ENCODE measurements at places on chromosomes 1 and 21. TPM values are rescaled to one million over a fixed set of nuclear protein-coding genes. Genes with fewer than 3 reads are reported as not detected.

The FAAH gene
- 23.7 TPM for polyA plus RNA-seq

The TXNIP gene
- polyA plus RNA-seq = 327 TPM

The ZMYND12 gene
- 5.3 TPM for polyA plus RNA-seq

The ADAMTS4 gene
- 1.9 TPM for polyA plus RNA-seq

The NHLH2 gene
- polyA plus RNA-seq = not detected

The LYPD8 gene
- not detected for polyA plus RNA-seq

The ADGRB2 gene
- 15.3 TPM for polyA plus RNA-seq

The ARHGAP30 gene
- 3.8 TPM for polyA plus RNA-seq

The CLCNKB gene
- polyA plus RNA-seq = 4.5 TPM

The MROH7 gene
- polyA plus RNA-seq = 12.3 TPM

The TNFRSF8 gene
- 0.17 TPM for polyA plus RNA-seq

The COL11A1 gene
- 89.1 TPM for polyA plus RNA-seq

The FCN3 gene
- polyA plus RNA-seq = 13.4 TPM

The CA6 gene
- polyA plus RNA-seq = 0.20 TPM

The CFAP45 gene
- polyA plus RNA-seq = 2.9 TPM

The SLC5A9 gene
- 3.7 TPM for polyA plus RNA-seq

The TSSK3 gene
- polyA plus RNA-seq = 3.8 TPM

The S100A3 gene
- 0.58 TPM for polyA plus RNA-seq

The TEDDM1 gene
- polyA plus RNA-seq = 0.18 TPM

The RNU1-4 gene
- polyA plus RNA-seq = 9.4 TPM

The GLRX2 gene
- polyA plus RNA-seq = 12.8 TPM

The TNFRSF9 gene
- 0.13 TPM for polyA plus RNA-seq

The LCE3E gene
- not detected for polyA plus RNA-seq

The NOL9 gene
- polyA plus RNA-seq = 25.7 TPM

The ESPN gene
- 2.3 TPM for polyA plus RNA-seq

The FAM177B gene
- 0.38 TPM for polyA plus RNA-seq

The PLA2G4A gene
- 11.6 TPM for polyA plus RNA-seq

The EDN2 gene
- 0.22 TPM for polyA plus RNA-seq

The PIAS3 gene
- polyA plus RNA-seq = 67.2 TPM

The KRTAP19-1 gene
- polyA plus RNA-seq = not detected

The STUM gene
- 1.3 TPM for polyA plus RNA-seq

The PADI4 gene
- 1.9 TPM for polyA plus RNA-seq

The CLDN17 gene
- not detected for polyA plus RNA-seq

The TTC39A gene
- polyA plus RNA-seq = 9.7 TPM

The ACTL8 gene
- not detected for polyA plus RNA-seq

The KIF26B gene
- 4.9 TPM for polyA plus RNA-seq

The CYP4B1 gene
- 2.1 TPM for polyA plus RNA-seq

The PLA2G2A gene
- 0.73 TPM for polyA plus RNA-seq

The HSD3B1 gene
- 0.54 TPM for polyA plus RNA-seq

The OVAAL gene
- polyA plus RNA-seq = not detected

The FGR gene
- 4.7 TPM for polyA plus RNA-seq

The DNM3 gene
- 5.2 TPM for polyA plus RNA-seq

The CYP4A11 gene
- polyA plus RNA-seq = 0.61 TPM

The NECTIN4 gene
- 11.1 TPM for polyA plus RNA-seq

The PGLYRP3 gene
- polyA plus RNA-seq = not detected

The LAPTM5 gene
- 23.0 TPM for polyA plus RNA-seq

The MMP23B gene
- 61.9 TPM for polyA plus RNA-seq

The S100A7 gene
- polyA plus RNA-seq = not detected

The TSPAN2 gene
- 7.9 TPM for polyA plus RNA-seq

The LCE1D gene
- not detected for polyA plus RNA-seq

The ITPKB gene
- 38.7 TPM for polyA plus RNA-seq

The C1orf141 gene
- polyA plus RNA-seq = 0.26 TPM

The KCNE2 gene
- 0.76 TPM for polyA plus RNA-seq

The OR2L5 gene
- polyA plus RNA-seq = not detected

The FAM163A gene
- 0.07 TPM for polyA plus RNA-seq

The HSPA6 gene
- 1.4 TPM for polyA plus RNA-seq
